ENCODE measurements at places on chromosomes 11 and 22.

GRCh38 chr11:125886997-125887372 lies 483 bp upstream of the HYLS1 start:
- H3K4me1 ChIP-seq: no peaks in the 10 kb centered on the region
- peak overlapping the region; percentile 72 for H3K27ac ChIP-seq
- H3K27me3 ChIP-seq: no peaks in the 10 kb centered on the region
- no peak for DNase-seq

- H3K27ac ChIP-seq: no peak overlapping the region
- peaks cover 24% of the 10 kb centered on the region for H3K4me1 ChIP-seq
Observed at GRCh38 chr11:73662445-73663157, 16.2 kb downstream of the PLEKHB1 start.

DNA sequence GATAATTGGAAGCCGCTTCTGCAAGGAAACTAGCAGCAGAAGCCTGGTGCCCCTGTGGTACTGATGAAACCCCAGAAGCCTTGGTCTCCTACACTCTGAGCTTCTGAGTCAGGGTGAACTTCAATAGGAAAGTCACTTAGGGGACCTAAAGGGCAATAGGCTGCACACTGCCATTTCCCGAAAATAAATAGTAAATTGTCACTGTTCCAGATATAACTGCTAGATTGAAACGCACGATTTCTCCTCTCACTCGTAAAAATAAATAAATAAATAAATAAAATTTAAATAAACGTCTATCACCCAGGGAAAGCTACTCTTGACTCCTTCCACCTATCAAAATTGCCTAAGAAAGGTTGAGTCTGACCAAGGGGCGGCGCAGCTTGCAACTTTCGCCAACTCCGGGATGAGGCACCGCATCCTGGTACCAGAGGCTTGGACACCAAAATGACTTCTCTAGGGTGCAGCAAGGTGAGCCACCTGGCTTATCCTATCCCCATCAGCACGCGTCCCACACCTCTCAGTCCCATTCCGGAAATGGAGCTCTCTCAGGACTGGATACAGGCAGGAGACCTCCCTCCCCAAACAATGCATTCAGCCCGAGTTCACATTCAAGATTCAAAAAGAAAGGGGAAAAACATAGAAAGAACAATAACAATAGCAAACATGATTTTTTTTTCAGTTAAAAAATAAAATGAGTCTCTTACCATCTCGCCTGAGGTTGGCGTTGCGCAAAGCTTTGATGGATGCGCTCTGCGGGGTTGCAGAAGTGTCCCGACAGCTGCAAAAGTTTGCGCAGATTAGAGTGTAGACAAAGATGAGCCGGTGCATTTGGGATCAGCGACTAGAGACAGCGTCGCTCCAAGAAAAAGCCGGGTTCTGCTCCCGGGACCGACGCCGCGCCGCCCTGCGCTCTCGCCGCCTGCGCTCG lies 583 bp downstream of the PDGFD start:
- peak overlapping the region; percentile 75 for H3K4me3 ChIP-seq
- peak; percentile 5 for DNase-seq
- no peaks in the 10 kb centered on the region for H3K27me3 ChIP-seq
- H3K4me1 ChIP-seq: no peaks in the 10 kb centered on the region
- H3K36me3 ChIP-seq: no peaks in the 10 kb centered on the region

GRCh38 chr22:40368016-40368415 lies 2.4 kb upstream of the SGSM3 start:
- no peaks in the 10 kb centered on the region for H3K27me3 ChIP-seq
- H3K27ac ChIP-seq: no peak overlapping the region
- peaks cover 28% of the 10 kb centered on the region for H3K36me3 ChIP-seq
- no peak for DNase-seq
- H3K4me1 ChIP-seq: peaks cover 6% of the 10 kb centered on the region

GRCh38 chr22:50439871-50440331 lies 34.9 kb downstream of the SBF1 start:
- H3K27ac ChIP-seq: no peak overlapping the region
- no peak overlapping the region for H3K4me3 ChIP-seq
- peaks cover 63% of the 10 kb centered on the region for H3K36me3 ChIP-seq
- DNase-seq: no peak

GRCh38 chr11:88164806-88165585 lies 10.2 kb downstream of the RAB38 start:
- H3K27me3 ChIP-seq: no peaks in the 10 kb centered on the region
- H3K4me3 ChIP-seq: no peak overlapping the region
- no peaks in the 10 kb centered on the region for H3K4me1 ChIP-seq
- H3K36me3 ChIP-seq: no peaks in the 10 kb centered on the region

DNA sequence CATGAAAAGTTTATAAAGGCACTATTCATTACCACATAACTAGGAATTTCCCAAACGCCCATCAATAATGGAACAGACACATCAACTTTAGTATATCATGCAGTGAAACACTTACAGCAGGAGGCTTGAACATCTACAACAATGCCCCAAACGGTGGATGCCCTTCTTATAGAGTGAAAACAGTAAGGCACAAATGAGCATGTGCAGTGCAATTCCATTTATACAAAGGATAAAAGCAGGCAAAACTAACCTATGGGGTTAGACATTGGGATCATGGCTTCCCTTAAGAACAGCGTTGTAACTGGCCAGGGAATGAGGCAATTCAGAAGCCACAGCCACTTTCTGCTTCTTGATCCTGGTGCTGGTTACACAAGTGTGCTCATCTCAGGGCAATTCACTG lies 1363.0 kb downstream of the TBC1D22A start:
- H3K27ac ChIP-seq: no peak overlapping the region
- H3K27me3 ChIP-seq: no peaks in the 10 kb centered on the region
- H3K36me3 ChIP-seq: no peaks in the 10 kb centered on the region
- no peaks in the 10 kb centered on the region for H3K4me1 ChIP-seq
- H3K4me3 ChIP-seq: no peak overlapping the region

DNA sequence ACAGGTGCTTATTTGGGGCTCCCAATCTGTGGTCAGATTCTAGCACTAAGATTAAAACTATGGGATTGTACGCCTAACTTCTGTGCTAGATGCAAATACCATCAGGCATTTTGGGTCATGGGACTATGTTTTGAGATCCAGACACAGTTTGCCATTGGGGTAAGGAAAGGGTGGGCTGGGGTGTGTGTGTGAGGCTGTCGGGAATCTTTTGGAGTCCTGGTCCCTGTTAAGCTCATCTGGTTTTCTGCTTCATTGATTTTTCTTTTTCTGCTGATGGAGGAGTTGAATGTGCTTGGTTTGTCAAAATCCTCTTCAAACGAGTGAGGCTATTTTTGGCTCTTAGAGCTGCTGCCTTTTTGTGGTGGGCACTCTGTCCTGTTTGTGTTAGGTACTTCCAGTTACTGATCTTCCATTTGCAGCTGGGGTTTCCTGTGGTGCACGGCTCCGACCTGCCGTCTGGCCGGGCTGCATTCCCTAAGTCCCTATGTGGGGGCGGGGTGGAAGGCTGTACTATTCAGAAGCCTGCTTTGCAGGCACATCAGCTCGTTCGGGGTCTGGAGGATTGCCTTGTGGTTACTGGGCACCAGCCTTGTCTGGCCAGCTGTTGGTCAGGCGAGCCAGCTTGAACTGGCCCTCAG lies 2.9 kb downstream of the BCR start:
- DNase-seq: no peak
- peak overlapping the region; percentile 53 for H3K27ac ChIP-seq
- no peaks in the 10 kb centered on the region for H3K27me3 ChIP-seq
- peak overlapping the region; percentile 72 for H3K4me3 ChIP-seq
- H3K36me3 ChIP-seq: no peaks in the 10 kb centered on the region

DNA sequence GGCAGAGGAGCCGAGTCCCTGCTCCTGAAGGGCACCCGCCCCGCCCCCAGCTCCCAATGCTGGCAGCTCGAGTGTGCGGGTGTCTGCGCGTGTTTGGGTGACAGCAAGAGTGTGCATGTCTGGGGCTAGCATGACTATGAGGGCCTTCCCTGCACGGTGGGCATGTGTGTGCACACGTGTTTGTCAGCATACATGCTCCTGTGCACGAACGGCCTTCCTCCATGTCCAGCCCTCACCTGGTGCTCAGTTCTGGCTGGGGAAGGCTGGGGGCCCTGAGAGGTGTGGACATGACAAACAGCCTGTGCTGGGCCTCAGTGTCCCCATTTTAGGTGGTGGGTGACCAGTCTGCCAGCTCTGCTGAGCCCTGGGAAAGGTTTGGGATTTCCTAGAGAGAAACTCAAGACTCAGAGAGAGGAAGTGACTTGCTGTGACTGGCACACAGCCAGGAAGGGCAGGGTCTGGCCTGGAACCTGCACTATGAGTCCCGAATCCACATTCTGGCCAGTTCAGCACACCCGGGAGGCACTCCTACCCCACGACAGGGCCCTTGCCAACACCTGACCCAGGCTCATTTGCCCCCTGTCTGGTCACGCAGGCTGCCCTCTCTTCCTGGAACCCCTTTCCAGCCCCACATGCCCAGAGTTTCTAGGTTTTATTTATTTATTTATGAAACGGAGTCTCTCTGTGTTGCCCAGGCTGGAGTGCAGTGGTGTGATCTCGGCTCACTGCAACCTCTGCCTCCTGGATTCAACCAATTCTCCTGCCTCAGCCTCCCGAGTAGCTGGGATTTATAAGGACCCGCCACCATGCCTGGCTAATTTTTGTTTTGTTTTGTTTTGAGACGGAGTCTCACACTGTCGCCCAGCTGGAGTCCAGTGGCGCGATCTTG lies 3.3 kb upstream of the SHISA8 start:
- H3K4me1 ChIP-seq: peaks cover 33% of the 10 kb centered on the region
- peaks cover 15% of the 10 kb centered on the region for H3K27me3 ChIP-seq
- H3K36me3 ChIP-seq: no peaks in the 10 kb centered on the region
- H3K4me3 ChIP-seq: no peak overlapping the region

DNA sequence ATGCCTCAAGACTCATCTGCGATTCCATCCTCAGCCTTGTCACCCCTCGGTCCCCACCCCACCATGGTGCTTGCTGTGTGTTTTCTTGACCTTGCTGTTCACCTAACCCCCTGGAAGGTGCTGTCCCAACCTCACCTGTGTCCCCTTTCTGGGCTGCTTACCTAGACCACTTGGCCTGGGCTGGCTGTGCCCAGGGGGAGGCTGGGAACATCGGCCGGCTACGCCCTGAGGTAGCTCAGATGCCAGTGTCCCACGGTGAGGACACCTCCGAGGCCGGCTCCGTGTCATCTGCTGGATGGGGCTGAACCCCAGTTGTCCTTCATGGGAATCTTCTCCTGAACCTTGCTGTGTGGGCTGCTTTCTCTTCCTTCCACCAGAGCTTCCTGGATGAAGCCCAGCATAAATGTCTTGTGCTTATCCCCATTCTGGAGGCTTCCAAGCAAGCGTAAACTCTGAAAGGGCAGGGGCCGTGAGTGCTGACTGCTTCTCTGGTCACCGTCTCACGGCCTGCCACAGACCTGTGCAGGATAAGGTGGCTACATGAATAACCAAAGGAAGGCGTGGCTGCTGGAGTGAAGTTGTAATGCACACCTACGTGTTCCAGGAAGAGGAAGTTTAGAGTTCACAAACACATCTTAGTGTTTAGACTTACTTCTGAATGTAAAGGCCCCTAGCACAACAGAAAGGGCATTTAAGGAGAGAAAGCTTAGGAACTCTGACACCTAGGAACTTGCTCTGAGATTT lies 724.3 kb downstream of the TBC1D22A start:
- no peaks in the 10 kb centered on the region for H3K4me1 ChIP-seq
- no peak overlapping the region for H3K4me3 ChIP-seq
- no peak for DNase-seq
- H3K27ac ChIP-seq: no peak overlapping the region
- H3K36me3 ChIP-seq: no peaks in the 10 kb centered on the region

DNA sequence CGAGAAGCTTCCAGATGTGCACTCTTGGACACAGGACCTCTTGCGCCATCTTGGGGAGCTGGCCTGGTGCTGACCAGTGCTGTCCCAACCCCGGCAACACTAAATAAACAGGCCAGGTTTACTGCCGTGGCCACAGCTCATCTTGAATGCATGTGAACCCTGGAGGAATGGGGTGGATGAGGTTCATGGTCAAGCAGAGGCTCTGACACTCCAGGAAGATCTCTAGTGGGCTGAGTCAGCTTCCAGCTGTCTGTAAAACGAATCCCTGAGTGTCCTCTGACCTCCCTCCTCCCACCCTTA lies 51.8 kb downstream of the ALX4 start:
- no peak for DNase-seq
- no peak overlapping the region for H3K27ac ChIP-seq

DNA sequence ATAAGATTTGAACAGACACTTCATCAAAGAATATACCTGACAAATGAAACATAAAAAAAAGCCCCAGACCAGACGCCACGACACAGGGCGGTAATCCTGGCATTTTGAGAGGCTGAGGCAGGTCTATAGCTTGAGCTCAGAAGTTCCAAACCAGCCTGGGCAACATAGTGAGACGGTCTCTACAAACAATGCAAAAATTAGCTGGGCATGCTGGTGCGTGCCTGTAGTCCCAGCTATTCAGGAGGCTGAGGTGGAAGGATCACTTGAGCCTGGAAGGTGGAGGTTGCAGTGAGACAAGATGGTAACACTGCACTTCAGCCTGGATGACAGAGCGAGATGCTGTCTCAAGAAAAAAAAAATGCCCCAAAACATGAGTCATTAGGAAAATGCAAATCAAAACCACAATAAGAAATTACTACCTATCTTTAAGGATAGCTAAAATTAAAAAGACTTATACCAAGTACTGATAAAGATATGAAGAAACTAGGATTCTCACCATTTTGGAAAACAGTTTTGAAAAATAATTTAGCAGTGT lies 91.7 kb upstream of the GRAMD1B start:
- H3K4me3 ChIP-seq: no peak overlapping the region
- H3K4me1 ChIP-seq: no peaks in the 10 kb centered on the region
- no peaks in the 10 kb centered on the region for H3K27me3 ChIP-seq
- no peaks in the 10 kb centered on the region for H3K36me3 ChIP-seq

DNA sequence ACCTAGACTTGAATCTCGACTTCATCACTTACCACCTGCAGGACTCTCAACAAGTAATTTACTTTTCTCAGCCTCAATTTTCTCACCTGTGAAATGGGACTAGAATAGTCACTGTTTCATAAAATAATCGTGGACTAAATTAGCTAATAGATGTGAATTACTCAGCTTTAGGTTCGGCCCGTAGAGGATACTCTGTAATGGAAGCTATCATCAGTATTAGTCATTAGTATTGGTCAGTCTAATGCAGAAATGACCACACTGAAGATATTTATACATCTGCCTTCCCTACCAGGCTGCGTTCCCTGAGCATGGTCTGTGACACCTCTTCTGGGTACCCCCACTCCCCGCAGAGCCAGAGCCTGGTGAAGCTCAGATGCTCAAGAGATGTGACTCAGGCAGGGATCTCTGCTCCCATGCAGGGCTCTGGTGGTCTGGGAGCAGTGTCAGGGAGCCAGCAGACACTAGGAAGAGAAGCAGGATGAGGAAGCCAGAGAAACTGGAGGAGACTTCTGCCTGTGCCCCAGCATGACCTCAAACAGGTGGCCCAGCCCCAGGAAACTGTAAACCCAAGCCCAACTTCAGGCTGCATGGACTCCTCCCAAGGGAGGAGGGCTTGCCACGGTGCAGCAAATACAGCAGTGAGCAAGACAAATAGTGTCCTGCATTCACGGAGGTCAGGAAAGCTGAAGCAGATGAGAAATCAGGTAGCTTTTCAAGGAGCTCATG lies 88.0 kb upstream of the E2F8 start:
- H3K4me3 ChIP-seq: no peak overlapping the region
- no peaks in the 10 kb centered on the region for H3K4me1 ChIP-seq
- H3K36me3 ChIP-seq: no peaks in the 10 kb centered on the region
- DNase-seq: no peak

- no peaks in the 10 kb centered on the region for H3K27me3 ChIP-seq
- H3K36me3 ChIP-seq: no peaks in the 10 kb centered on the region
- H3K4me3 ChIP-seq: no peak overlapping the region
- DNase-seq: no peak
Observed at GRCh38 chr11:17873586-17873985, 139.0 kb downstream of the KCNC1 start.
